ENCODE measurements at places on chromosomes 1 and 21.

GRCh38 chr21:34148419-34148804 is 75.0 kb downstream of the MRPS6 start:
- no peak for DNase-seq

DNA sequence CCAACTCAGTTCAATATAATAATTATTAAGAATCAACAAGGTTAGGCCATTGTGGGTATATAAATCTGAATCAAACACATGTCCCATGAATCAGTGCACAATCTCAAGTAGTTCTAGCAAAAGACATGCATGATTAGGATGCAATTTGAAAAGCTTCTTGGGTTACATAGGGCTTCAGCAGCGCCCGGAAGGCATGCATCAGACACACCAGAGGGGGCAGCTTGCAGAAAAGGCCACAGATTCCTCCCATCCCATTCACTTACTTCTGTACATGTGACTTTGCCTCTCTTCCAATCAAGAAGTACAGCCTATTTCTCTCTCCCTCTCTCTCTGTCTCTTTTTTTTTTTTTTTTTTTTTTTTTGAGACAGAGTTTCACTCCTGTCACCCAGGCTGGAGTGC is 91.8 kb downstream of the KCNN3 start:
- DNase-seq: no peak

DNA sequence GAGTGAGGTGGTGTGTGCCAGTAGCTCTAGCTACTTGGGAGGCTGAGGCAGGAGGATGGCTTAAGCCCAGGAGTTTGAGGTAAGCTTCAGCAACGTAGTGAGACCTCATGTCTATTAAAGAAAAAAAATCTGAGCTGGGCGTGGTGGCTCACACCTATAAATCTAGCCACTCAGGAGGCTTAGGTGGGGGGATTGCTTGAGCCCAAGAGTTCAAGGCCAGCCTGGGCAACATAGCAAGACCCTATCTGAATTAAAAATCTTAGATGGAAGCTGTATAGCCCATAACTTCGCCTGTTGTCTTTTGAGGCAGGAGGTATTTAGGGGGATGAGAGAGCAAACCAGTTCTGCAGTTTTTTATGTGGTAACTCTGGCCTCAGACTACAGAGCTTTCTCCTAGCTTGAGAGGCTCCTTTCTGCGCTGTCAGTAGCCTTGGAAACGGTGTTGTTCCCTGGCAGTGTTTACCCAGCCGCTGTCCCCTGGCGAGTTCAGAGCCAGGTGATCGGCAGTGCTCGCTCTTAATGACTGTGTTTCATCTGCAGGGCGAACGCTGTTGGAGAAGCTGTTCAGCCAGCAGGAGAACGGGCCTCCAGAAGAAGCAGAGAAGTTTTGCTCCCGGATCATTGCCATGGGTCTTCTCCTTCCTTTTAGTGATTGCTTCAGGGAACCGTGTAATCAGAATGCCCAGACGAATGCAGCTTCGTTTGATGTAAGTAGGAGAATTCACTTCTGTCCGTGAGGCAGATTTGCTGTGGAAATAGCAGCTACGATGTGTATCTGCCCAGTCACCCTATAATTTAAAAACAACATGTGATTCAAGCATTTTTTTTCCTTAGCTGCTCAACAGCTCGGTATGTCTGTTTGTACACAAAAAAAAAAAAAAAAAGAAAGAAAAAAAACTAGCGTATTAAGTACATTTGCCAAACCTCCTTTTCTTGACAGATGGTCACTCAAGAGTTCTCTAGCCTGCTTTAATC is 31.2 kb downstream of the FMN2 start:
- no peak for DNase-seq

- no peak for DNase-seq
Observed at GRCh38 chr1:23615423-23615822, 56.1 kb upstream of the ID3 start.

DNA sequence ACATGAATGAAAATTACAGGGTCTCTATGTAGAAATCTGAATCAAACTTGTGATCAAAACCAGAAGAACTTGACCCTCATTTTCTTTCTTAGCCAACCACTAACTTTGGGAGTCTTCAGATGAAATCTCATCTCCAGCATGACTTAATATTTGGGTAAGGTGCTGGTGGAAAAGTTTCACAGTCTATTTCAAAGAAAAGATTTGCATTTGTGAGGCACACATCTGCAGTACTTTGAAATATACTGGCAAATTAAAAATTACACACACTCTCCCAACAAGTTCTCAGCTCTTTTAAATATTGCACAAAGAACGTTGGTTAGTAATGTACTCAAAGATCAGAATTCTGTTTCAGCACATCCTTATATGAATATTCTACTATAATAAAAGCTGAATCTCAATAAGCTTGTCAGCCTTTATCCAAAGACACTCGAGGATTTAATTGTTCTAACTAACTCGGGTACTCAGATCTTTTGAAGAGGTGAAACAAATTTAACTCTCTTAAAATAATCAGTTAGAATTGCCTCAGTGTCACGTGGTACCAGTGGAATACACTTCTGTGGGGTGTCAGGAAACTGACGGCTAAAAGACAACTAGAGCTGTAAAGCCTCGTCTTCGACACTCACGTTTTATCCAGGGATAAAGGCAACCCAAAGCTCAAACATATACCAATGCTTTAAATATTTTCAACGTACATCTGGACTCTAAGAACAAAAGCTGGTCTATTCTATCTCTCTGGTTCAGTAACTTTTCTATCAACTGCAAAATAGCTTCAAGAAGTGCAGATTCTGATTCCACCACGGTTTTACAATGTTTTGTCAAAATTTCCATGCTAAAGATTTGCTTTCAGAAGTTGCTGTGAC is 19.0 kb downstream of the SAMSN1 start:
- no peak for DNase-seq

GRCh38 chr1:36007741-36008140 is 76.2 kb upstream of the TEKT2 start:
- DNase-seq: no peak

DNA sequence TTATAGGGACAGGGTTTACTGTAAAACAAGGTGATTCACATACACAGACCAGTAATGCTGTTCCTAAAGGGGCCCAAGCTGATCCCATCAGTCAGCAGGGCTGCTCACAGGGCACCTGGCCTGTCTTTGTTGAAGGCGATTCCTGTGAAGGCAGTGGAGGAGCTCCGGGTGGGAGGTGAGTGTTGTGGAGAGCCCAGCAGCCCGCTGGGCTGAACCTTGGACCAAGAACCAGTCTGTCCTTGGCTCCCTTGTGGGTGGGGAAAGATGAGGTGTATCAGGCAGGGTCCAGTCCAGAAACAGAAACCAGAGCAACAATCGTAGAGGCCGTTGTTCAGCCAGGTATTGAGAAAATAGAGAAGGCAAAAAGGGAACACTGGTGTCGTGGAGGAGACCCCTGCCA is 12.5 kb downstream of the PDXK start:
- DNase-seq: no peak

- no peak for DNase-seq
Observed at GRCh38 chr1:193192586-193192985, 6.2 kb upstream of the B3GALT2 start.

DNA sequence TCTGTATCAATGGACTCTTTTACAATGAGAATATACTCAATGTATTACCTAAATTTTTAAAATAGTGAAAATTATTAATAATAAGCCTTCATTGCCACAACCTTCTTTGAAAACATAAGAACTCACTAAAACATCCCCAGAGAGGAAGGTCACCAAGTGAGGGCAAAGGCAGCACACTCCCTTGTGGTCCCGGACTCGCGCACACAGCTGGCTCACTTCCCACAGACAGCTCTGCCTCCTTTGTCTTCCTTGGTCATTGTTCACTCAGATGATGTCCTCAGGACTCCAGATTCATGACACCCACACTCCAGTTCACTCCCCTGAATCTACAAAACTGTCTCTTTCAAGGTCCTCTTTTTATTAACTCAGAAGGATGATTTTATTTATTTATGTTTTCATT is 19.2 kb upstream of the UBR4 start:
- no peak for DNase-seq

GRCh38 chr1:168227620-168228019 is 1.8 kb downstream of the SFT2D2 start:
- peak; percentile 80 for DNase-seq

DNA sequence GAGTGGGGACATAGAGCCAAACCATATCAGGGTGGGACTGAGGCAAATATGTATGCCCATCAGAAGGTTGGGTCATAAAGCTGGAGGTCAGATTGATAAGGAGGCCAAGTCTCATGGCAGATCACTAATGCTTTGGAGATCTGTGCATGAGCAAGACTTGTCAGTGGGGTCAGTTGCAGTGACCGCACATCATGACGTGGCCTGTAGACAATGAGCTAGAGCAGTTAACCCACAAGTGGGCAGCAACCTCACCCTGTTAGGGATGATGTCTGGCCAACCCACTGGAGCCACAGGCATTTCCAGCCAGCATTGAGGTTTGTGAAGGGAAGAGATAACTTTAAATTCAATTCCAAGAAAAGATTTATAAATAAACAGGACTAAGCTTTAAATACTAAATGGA is 66.7 kb downstream of the XCL1 start:
- peak; percentile 55 for DNase-seq

GRCh38 chr1:205533748-205534443 is 29.4 kb downstream of the CDK18 start:
- DNase-seq: no peak

DNA sequence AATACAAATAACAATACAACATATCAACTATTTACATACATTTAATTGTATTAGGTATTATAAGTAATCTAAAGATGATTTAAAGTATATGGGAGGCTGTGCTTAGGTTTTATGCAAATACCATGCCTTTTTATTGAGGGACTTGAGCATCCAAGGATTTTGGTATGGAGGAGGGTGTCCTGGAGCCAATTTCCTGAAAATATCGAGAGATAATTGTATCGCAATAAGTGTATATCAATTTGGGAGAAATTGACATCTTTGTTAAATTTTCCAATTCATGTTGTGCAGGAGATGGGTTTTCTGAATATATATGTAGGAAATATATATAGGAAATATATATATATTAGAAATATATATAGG is 63.5 kb downstream of the ATP1A1 start:
- DNase-seq: no peak

- DNase-seq: peak; percentile 96
Observed at GRCh38 chr1:205598841-205599668, 32.8 kb downstream of the ELK4 start.

DNA sequence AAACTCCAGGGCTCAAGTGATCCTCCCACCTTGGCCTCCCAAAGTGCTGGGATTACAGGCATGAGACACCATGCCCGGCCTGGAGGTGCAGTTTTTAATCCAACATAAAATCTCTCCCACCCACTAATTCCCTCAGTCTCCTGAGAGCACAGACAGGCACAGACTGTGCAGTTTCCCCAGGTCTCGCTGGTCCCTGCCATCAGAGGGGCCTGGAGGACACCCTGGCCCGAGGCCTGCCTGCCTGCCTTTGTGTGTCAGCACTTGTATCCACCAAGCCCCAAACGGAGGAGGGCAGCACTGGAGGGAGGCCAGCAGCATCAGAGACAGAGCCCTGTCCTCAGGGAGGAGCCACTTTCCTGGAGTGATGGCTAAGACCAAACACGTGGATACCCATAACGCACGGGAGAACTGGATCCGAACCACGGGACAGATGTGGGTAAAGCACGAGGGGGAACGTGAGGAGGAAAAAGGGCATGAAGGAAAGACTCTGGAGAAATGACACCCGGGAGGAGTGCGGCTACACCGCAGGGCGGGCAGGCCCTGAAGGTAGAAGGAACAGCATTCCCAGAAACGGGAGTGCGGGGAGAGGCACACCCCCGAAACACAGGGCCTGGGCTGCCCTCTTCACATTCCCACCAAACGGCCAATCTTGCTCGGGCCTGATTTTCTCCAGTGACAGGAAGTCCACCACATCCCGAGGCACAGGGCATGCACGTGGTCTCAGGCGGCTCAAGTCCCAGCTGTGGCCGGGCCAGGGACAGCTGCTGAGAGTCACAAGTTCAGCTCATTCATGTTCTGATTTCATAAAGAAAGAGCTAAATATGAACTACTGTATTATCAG is 29.7 kb downstream of the NPHP4 start:
- no peak for DNase-seq

DNA sequence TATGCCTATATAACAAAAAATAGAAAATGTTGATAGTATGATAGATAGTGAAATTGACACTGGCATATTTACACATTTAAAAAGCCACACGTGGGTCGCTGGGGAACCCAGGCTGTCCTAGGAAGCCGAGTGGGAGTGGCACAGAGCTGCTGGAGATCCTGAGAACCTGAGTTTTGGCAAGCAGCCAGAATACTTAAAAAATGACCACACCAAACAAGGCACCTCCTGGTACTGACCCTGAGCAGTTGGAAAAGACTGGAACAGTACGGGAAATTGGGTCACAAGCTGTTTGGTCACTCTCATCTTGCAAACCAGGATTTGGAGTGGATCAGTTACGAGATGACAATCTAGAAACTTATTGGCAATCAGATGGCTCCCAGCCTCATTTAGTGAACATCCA is 111.5 kb downstream of the ZFYVE9 start:
- no peak for DNase-seq

DNA sequence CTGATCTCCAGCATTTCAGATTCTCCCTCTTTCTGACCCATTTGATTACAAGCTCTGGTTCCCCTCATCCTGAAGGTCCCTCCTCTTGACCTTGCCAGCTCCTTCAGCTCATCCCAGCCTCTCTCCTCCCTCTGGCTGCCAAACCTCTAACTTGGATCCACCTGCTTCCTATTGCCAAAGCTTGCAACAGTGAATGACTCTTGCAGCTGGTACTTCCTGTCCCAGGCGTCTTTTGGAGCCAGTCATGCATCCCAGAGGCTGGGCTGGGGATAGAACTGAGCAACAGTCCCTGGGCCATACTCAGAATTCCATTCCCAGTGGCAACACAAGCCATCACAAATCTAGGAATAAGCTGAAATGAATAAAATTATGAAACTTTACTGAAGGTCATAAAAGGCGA is 27.7 kb upstream of the SPOCD1 start:
- DNase-seq: peak; percentile 59

GRCh38 chr1:170284951-170285350 is 139.2 kb downstream of the NTMT2 start:
- DNase-seq: no peak

DNA sequence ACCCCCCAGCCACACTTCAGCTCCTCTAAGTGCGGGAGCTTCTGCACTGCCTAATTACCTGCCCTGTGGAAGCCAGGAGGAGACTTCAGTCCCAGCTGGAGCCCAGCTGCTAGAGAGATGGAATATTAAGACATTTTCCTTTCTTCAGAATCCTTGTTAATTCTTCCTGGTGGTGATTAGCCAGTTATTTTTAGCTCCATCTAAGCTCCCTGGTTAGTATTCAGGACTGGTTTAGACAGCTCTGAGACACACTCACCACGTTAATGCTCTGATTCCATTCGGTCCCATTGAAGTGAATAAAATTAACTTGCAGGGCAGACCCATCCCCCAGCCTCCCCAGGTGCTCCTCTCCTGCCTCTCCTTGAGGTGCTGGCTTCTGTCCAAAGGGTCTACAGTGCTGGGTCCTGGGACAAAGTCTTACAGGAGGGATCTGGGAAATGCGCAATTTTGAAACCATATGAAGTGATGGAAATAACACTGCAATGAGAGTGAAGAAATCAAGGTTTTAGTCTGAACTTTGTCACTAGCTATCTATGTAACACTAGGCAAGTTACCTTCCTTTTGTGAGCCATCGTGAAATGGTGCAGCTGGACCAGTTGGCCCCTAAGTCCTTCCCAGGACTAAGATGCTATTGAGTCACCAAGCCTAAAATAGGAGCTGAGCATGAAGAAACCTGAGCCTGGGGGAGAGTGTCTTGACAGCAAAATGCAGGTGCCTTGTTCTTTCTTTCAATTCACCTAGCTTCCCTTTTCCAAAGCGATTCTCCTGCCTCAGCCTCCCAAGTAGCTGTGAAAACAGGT is 117.4 kb upstream of the ATP1A1 start:
- DNase-seq: no peak

All from fibroblast of mammary gland (primary cell).